ENCODE measurements at places on chromosomes 5 and 9.
A peak's percentile ranks its signal among the peaks of the same experiment; 100 is the strongest.

- no peak for DNase-seq
These were observed 209.4 kb upstream of the RGMB start for GRCh38 chr5:98563885-98564653.

GRCh38 chr5:97914483-97914882, 731.4 kb upstream of the RIOK2 start:
- no peak for DNase-seq

DNA sequence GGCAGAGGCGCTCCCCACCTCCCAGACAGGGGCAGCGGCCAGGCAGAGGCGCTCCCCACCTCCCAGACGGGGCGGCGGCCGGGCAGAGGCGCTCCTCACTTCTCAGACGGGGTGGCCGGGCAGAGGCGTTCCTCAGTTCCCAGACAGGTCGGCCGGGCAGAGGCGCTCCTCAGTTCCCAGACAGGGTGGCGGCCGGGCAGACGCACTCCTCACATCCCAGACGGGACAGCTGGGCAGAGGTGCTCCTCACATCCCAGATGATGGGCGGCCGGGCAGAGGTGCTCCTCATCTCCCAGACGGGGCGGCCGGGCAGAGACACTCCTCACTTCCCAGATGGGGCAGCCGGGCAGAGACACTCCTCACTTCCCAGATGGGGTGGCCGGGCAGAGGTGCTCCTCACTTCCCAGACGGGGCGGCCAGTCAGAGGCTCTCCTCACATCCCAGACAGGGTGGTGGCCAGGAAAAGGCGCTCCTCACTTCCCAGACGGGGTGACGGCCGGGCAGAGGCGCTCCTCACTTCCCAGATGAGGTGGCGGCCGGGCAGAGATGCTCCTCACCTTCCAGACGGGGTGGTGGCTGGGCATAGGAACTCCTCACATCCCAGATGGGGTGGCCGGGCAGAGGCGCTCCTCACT, 75.1 kb downstream of the CARTPT start:
- no peak for DNase-seq

DNA sequence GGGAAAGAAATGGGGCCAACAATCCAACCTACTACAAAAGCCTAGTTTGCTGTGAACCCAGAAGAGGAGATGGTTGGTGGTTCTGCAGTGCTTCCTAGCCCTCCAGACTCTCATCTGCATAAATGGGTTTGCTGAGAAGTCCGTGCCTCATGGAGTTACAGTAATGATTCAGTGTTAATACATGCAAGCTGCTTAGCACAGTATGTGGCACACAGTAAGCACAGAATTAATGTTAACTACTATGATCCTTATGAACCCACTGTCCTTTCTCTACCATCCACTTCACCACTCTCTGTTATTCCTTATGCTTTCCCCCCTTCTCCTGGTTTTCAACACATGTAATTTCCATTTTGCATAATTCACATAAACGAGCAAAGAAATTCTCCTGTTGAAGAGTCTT, 100.0 kb downstream of the ACTBL2 start:
- no peak for DNase-seq

GRCh38 chr5:79697222-79698170, 7.9 kb downstream of the CMYA5 start:
- no peak for DNase-seq

GRCh38 chr5:22650511-22650910, 202.6 kb downstream of the CDH12 start:
- DNase-seq: no peak

GRCh38 chr9:133610845-133611244, 1.7 kb upstream of the FAM163B start:
- DNase-seq: no peak

DNA sequence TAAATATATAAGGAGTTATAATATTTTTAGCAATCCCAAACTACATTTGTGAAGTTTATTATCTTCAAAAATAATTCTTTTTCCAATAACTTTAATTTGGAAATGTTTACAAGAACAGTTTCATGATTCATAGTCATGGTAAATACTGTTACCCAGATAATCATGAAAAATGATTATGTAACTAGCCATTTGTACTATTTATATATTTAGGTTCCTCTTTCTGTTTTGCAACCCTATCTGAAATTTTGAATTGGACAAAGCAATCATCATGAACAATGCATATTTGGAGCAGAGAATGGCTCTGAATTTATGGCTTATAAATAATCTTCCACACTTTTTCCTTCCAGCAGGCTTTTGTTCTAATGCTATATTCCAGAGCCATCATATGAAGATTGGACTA, 499.7 kb downstream of the SLCO4C1 start:
- no peak for DNase-seq

GRCh38 chr9:35749515-35750255, 598 bp downstream of the RGP1 start:
- no peak for DNase-seq

DNA sequence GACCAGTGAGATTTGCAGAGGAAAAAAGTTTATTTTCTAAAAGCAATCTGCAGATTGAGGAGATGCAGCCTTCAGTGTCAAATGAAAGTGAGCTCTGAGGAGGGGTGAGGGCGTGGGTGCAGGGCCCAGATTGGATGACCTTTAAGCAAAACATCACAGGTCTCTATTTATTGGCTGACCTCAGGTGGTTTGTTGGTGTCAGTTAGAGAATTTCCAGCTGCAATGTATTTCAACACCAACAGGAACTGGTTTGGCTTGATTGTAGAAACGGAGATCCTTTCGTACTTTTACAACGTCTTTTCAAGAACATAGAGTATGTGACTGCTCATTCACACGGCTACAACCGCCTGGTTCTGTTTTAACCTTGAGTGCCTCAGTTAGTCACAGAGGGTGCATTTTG, 1069.1 kb downstream of the EFNA5 start:
- DNase-seq: no peak

- DNase-seq: no peak
These were observed 12.9 kb downstream of the WWC1 start for GRCh38 chr5:168304349-168304748.

DNA sequence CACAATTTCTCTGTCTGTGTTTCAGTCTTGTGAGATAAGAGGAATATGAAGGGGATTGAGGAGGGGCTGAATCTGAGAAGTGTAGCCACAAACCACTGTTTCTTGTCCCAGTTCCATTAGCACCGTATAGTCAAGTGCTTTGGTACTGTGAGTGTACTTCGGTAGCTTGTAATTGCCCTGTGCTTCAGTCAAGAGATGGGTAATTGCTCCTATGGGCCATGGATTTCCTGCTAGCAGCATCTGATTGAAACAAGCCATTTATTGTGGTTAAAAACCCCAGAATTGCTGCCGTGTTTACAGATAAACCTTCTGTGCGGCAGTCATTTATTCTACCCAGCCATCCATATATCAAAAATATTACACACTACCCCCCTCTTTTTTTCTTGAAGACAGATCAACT, 98.6 kb downstream of the MAT2B start:
- no peak for DNase-seq

GRCh38 chr9:20689833-20690232, 5.8 kb downstream of the FOCAD start:
- DNase-seq: peak; percentile 56

GRCh38 chr9:93859431-93860215, 95.5 kb downstream of the BARX1 start:
- no peak for DNase-seq

GRCh38 chr5:112682621-112683061, 55.0 kb upstream of the APC start:
- DNase-seq: no peak

DNA sequence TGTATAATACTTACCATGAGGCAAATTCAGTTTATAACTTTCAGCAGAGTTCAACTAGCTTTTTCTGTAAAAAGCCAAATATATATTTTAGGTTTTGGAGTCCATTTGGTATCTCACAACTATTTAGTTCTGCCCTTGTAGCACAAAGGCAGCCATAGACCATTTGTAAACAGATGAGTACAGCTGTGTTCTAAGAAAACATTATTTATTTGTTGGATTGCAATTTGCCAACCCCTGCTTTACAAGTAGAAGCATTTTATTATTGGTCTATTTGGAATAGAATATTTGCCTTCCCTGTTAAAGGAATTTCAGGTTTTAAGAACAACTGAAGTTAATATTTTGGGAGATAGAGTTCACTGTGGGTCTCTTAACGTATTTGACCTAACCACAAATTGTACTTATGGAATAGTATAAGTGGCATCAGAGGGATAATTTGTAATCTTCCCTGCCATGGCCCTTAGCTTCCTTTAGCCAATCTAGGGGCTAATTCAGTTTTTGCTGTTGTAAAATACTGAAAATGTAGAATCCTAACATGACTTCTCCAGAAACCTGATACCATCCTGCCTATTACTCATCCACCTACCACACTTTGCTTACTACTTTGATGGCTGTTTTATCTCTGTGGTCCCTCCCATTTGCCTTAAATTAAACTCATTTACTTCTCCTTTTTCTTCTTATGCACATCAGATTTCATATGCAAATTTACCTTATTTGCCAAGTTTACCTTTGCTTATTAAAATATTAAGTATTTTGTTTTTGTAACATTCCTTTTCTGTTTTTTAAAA, 109.2 kb downstream of the DMXL1 start:
- no peak for DNase-seq

DNA sequence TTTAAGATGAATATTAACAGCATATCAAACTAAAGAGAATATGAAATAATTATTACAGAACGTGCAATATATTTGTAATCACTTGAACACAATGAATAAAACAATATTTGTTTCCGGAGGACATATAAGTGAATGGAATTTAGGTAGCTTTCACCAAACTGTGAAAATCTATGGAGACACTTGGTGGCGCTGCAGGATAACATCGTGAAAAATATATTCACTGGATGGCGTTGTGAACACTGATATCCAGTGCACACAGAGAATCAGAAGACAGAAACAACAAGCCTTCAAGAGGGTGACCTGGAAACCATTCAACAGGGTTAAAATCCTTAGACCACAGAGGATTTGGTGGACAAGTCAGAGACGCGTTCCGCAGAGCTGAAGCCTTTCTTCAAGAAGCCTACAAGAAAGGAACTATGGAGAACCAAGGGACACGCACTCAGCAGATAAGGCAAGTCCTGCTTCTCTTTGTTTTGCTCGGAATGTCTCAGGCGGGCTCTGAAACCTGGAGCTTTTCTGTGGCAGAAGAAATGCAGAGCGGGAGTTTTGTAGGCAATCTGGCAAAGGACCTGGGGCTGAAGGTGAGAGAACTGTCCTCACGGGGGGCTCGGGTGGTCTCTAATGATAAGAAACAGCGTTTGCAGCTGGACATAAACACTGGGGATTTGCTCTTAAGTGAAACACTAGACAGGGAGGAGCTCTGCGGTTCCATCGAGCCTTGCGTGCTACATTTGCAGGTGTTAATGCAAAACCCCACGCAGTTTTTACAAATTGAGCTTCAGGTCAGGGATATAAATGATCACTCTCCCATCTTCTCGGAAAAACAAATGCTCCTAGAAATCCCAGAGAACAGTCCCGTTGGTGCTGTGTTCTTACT, at the start of gene PCDHB11:
PCDHB11 (plus strand) TSS at position 269 of the 877 bp plus-strand sequence; CDS start at position 417, 148 bp downstream.
- peak; percentile 6 for DNase-seq

DNA sequence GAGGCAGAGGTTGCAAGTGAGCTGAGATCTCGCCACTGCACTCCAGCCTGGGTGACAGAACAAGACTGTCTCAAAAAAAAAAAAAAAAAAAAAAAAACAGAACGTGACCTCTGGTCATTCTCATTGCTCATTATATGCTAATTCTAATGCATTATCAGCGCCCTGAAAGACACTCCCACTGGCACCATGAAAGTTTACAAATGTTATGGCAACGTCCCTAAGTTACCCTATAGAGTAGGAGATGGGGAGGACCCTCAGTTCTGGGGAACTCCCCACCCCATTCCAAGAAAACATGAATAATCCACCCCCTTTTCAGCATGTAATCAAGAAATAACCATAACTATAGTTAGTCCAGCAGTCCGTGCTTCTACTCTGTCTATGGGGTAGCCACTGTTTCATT, 48.9 kb upstream of the DENND4C start:
- no peak for DNase-seq

DNA sequence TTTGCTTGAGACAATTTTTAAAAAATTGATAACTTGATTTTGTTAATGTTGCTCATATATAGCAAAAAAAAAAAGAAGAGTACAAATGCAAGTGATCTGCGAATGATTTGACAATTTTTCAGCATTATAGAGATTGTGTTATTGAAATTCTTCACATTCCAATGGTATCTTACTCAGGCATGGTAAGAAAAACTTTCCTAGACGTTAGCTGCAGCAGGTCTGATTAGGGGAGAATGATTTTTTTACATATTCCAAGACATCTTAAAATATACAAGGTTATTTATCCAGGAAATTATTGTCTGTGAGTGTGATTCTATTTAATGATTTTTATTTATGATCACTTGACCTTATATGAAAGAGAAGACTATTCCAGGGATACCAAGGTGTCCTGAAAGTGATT, 361.9 kb downstream of the MAT2B start:
- DNase-seq: no peak

- no peak for DNase-seq
These were observed 81.4 kb downstream of the EDIL3 start for GRCh38 chr5:84303315-84303714.
